ENCODE measurements at places on chromosomes 3 and 15.

DNA sequence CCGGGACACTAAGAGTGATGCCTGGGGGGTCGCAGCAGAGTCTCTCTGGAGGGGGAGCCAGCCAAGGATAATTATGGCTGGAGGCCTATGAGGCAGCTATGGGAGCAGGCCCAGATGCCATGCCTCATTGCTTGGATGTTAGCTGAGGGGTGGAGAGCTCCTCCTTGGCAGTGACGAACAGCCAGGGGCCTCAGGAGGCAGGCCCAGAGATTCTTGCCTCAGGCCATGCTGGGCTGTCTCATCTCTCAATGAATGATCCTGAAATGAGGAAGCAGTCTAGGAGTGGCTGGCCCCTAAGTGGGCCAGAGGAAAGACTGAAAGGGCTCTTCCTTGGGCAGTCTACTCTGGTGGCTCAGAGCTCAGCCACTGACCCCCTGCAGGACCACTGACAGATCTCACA, 21.3 kb downstream of the KIF9 start:
- no peak for DNase-seq

GRCh38 chr3:148318240-148318639, 379.5 kb upstream of the AGTR1 start:
- no peak for DNase-seq

GRCh38 chr15:68300115-68300940, 22.8 kb downstream of the FEM1B start:
- DNase-seq = no peak

- no peak for DNase-seq
Measured at GRCh38 chr3:134090031-134090430, 60.3 kb upstream of the SLCO2A1 start.

DNA sequence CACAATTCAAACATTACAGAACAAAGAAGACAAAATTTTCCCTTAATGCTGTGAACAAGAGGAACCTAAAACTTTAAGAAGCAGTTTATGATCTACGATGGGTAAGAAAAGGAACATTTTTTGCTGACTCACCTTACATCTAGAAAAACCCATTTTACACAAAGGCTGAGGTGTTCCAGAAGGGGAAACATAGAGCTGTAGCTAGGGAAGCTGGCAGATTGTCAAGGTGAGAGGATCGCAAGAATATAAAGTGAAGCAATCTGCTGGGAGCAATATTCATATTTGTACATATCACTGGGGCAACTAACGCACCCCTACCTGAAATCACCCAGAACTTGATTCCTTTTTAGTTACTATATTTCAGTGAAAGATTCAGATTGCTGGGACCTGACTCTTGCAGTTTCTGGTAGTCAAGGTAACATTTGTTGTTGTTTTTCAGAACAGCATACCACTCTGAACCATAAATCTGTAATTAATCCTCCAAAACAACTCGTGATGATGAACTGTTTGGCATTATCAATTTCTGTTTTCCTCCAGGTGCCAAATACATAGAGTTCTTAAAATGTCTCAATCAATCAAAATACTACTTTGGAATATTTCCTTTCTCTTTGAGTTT, 184.1 kb upstream of the LRRC3B start:
- DNase-seq = no peak

GRCh38 chr15:85704720-85705429, 89.8 kb downstream of the KLHL25 start:
- DNase-seq = no peak

DNA sequence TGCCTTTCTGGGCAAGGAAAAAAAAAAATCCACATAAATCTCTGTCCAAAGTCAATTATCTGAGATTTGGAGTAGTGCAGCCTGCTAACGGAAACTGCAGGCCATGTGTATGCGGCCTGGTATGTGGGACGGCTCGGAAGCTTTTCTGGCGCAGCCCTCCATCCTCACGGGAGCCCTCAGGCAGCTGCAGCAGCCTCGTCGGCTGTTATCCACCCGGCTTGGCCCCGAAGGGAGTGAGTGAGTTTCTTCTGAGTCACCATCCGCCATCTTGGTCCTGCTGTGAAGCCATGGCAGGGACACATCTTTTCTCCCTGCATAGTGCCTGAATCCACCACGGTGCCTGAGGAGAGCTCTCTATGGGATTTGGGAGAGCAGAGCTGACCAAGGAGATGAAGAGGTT, 62.8 kb downstream of the POLR2M start:
- DNase-seq = no peak

DNA sequence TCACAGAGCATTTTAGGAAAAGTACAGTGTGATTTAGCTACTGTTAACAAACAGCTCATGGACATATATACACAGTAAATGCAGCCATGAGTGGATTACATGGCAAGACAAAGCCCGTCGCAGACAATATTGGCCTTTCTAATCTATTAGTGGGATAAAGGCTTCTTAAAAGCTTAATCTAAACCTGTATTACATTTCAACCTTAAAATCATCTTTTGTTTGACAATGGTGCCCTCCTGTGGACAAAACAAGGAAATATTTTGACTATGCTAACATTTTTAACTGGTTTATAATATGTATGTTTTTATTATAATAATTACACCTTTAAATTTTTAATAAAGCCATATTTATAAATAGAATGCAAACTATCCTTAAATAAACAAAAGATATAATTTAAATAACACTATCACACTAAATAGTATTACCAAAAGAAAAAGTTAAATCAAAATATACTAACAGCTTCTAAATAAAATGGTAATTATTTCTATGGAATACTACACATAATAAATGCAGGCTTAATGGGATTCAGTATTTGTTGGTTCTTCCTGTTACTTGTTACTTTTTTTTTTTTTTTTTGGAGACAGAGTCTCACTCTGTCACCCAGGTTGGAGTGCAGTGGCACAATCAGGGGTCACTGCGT, 38.6 kb downstream of the TAFA4 start:
- DNase-seq = no peak

DNA sequence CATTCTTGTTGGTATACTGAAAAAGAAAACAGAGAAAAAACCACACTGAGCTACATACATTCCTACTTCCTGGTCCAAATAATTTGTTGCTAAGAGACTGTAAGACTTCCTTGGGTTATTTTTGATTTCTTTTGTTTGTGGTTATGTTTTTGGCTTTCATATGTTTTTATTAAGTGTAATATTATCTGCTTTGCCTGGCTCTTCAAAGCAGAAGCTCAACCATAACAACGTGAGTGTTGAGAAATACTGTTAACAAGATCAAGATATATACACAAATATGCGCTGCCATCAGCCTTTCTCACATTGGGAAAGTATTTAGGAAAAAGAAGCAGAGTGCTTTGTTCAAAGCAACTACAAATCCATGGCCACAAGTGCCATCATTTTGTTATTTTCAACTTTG, 556.2 kb upstream of the CBLB start:
- DNase-seq = no peak

DNA sequence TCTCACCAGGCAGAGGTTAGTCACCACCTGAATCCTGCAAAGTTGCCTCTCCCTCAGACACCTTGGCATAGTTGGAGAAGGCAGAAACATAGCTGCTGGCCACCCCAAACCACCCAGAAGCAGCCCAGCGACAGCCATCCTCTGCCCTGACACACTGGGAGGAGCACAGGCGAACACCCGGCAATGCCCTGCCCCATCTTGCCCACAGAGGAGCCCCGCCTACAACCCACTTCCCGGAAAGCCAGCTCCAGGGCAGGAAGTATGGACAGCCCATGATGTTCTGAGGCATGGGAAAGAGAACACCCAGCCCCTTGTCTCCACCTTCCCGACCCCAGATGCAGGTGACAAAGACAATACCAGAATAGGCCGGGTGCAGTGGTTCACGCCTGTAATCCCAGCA, 12.6 kb upstream of the SHISA5 start:
- DNase-seq = peak; percentile 26

DNA sequence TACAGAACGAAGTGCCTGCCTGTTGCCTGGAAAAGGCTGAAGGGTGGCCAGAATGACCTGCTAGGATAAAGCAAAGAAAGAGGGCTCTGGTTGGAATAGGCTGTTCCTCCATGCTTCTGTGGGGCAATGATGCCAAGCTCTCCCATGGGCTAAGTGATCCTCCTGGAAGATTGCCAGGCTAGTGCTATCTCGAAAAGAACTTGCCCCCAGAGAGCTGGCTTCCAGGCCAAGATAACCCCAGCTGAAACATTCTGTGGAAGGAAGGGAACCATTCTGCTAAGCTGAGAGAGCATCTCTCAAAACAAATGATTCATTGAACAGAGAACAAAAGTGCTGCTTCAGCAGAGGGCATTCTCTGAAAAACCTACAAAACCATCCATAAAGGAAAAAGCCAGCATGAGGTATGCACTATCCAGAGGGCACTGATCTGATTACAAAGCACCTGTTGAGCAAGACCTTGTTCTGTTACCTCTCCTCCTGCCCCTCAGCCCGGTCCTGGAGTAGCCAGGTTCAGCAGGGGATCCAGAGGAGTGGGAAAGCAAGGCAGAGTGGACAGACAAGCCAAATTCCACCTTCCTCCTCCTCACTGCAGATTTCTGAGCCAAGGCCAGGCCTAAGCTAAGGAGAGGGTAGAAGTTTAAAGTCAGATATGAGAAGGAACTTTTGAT, 31.9 kb upstream of the SPRED1 start:
- no peak for DNase-seq

DNA sequence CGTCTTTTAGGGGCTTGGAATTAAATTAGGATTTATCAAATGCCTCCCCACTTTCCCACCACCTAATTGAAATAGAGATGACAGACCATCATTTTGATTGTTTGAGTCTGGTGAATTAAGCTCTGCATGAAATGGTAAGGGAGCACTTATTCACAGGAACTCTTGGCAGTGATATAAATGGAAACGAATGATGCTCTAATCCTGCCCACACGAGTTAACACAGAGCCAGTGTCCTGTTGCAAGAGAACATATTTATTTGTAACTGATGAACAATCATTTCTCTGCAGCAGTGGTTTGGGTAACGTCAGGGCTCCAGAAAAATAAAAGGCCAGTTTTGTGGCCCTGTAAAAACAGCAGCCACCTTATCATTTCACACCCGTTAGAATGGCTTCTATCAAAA, 163.3 kb downstream of the FEZF2 start:
- DNase-seq = no peak

GRCh38 chr3:71245971-71246880, 337.3 kb downstream of the FOXP1 start:
- DNase-seq = no peak

DNA sequence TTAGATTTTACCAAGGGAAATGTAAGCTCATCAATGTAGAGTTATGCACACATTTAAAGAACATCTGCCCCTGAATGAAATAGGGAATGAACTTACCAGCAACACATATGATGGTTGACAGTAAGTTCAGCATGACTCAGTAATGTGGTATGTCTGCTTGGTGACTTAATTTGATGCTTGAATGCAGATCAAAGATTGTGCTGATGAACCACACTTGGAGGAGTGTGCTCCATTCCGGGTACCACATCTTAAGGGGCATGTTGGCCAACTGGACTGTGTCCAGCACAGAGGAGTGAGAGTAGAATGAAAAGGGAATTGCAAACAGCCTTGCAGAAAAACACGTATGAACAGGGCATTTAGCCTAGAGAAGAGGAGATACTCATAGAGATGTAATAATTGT, 171.0 kb upstream of the RARB start:
- DNase-seq = no peak

DNA sequence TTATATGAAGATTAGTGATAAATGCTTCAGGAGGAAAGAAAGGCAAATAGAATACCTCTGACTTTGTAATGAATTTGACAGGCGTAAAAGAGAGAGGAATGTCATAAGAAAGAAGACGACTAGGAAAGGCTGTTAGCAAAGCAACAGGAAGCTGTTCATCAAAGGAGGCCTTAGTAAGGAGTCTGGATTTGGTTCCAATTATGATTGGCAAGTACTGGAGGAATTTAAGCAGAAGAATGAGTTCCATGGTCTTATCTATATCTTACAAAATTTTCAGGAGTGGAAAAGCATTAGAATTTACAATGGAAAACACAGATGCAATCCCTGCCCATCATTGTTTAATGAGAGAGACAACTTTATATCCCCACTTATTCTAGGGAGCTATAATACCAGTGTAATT, 13.8 kb downstream of the PLSCR1 start:
- no peak for DNase-seq
